ENCODE measurements at places on chromosomes 12 and 14. TPM values are rescaled to one million over a fixed set of nuclear protein-coding genes. Genes with fewer than 3 reads are reported as not detected.

The SIX1 gene
- total RNA-seq, result 2.5 TPM

The IQSEC3 gene
- total RNA-seq, result not detected

DNA sequence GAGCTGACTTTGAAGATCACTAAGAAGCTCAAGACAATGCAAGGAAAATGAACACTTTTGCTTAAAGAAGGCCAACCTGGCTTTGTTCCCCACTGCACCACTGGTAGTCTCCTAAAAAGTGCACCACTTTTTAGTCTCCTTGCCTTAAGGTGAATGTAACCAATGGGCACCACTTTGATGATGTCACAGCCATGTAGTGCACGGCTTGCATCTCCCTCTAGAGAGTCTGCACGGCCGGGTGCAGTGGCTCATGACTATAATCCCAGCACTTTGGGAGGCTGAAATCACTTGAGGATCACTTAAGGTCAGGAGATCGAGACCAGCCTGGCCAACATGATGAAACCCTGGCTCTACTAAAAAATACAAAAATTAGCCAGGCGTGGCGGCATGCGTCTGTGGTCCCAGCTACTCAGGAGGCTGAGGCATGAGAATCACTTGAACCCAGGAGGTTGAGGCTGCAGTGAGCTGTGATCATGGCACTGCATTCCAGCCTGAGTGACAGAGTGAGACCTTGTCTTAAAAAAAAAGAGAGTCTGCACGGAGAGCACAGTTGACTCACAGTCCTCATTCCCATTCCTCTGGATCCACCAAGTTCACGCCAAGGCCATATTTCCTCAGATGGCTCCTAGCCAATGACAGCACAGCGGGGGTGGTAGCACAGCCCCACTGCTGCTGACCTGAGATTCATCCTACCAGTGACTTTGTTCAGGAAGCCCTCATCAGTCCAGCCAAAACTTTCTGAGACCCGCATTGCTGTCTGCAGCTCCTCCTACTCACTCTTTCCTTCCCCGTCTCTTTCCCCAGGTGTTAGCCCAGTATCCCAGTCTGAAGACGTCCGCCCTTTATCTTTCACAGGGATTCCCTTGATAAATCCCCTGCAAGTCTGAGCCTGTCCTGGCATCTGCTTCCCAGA lies 16.5 kb upstream of the IFT81 start:
- no peaks in the 10 kb centered on the region for H3K4me1 ChIP-seq
- H3K27me3 ChIP-seq, result no peaks in the 10 kb centered on the region
- no peak for DNase-seq
- no peak overlapping the region for H3K4me3 ChIP-seq

DNA sequence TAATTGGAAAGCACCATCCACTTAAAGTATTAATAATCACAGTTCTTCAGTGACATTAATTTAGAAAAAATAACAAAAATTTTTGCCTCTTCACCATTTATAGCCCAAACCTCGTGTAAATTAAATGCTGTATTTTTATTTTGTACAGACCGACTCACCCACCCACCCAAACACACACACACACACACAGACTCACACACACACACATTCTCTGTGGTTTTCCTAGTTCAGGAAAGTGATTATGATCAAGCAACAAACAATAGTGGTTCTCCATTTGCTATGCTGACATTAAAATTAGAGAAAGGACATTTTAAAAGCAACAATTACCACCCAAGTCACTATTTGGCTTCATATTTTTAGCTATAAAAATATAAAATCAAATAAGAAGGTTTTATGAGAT lies 112.5 kb upstream of the FLRT2 start:
- no peak overlapping the region for H3K27ac ChIP-seq
- no peaks in the 10 kb centered on the region for H3K4me1 ChIP-seq
- no peaks in the 10 kb centered on the region for H3K27me3 ChIP-seq

Data from HCT116 (cell line).